Neural crest cell (in vitro differentiated cells): ENCODE measurements at places on chromosomes 2 and 18. TPM values are rescaled to one million over a fixed set of nuclear protein-coding genes. Genes with fewer than 3 reads are reported as not detected.

The SRD5A2 gene
- total RNA-seq: not detected in 2 replicates

The DUSP2 gene
- total RNA-seq: 1.0 and 1.1 TPM in 2 replicates

The HJURP gene
- 62.3 and 63.6 TPM in 2 replicates for total RNA-seq

The MTX2 gene
- 23.7 and 25.6 TPM in 2 replicates for total RNA-seq

The HPCAL1 gene
- 16.2 and 17.3 TPM in 2 replicates for total RNA-seq

The FIGN gene
- 57.3 and 58.1 TPM in 2 replicates for total RNA-seq

The SMCHD1 gene
- total RNA-seq: 66.3 and 73.4 TPM in 2 replicates

The HOXD3 gene
- total RNA-seq: 1.5 and 1.9 TPM in 2 replicates

The CD207 gene
- not detected in 2 replicates for total RNA-seq

The ASPRV1 gene
- total RNA-seq: 1.2 and 1.7 TPM in 2 replicates

The IL1F10 gene
- not detected in 2 replicates for total RNA-seq

The GRHL1 gene
- total RNA-seq: 2.0 and 3.4 TPM in 2 replicates

The DQX1 gene
- 0.49 and 0.77 TPM in 2 replicates for total RNA-seq

The SKOR2 gene
- 0.96 and 1.4 TPM in 2 replicates for total RNA-seq

The TCF23 gene
- not detected in 2 replicates for total RNA-seq

The EPG5 gene
- 15.4 and 20.5 TPM in 2 replicates for total RNA-seq

The SPP2 gene
- total RNA-seq: not detected in 2 replicates
